Activated gamma-delta T cell treated with Interleukin-2 at 50 U/mL for 16 hours (primary cell): ENCODE measurements at places on chromosomes 4 and X.

DNA sequence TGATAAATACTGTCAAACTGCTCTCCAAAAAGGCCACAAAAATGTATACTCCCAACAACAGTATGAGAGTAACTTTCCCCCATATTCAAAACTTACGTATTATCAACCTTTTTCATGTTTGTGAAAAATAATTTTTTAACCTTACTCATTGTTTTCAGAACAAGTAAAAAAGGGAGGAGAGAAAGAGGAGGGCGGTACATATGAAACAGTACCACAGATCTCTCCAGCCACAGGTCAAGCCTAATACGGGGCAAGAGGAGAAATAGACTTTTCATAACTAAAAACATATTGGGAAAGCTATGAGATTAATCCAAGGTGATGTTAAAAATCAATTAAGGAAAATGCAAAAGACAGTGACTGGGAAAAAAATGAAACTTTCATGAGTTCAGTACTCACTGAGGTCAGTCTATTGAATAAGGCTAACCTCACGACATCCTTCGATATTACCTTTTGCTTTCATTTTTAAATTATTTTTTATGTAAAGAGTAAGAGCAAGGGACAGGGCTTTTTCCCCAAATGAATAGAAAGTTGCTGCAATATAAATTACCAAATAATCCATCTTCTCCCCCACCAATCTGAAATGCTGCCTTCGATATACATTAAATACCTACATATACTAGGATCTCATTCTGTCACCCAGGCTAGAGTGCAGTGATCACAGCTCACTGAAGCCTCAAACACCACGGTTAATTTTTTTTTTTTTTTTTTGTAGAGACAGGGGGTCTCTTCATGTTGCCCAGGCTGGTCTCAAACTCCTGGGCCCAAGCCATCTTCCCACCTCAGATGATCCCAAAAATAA, 25.3 kb downstream of the FBXW7 start:
- DNase-seq = no peak

GRCh38 chrX:13357925-13358324, 38.1 kb upstream of the ATXN3L start:
- no peak for DNase-seq

DNA sequence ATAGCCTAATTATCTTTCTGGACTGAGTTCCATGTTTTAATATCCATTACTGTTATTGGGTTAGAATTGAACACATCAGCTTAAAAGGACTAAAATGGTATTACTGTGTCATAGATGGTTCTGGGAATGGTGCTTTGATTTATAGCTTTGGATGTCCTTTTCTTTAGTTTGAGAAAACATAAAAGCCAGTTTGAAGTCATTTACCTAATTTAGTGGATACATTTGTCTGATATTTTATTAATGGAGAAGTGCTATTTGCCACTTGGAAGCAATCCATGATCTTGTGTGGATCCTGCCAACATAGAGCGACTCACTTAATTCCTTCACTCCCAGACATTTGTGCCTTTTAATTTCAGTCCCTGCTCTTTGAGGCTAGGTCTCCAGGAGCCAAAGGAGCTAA, 212.4 kb upstream of the PACRGL start:
- no peak for DNase-seq

- no peak for DNase-seq
Observed at GRCh38 chr4:60531776-60532379, 668.2 kb upstream of the ADGRL3 start.

DNA sequence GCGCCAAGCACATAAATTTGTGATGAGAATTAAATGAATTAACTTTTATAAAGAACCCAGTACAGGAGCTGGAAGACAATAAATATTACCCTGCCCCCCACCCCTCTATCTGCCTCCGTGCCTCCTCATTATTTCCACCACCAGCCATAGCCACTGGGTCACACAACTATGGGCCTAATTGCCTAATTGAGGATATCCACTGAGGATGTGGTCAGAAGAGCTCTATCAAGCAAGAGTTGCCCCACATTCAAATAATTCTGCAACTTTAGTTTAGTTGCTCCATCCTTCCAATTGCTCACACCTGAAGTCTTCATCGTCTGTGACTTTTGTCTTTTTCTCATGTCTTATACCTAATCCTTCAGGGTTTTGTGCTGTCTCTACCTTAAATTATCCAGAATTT, 9.5 kb upstream of the CXCL8 start:
- no peak for DNase-seq
